ENCODE measurements at places on chromosomes 3 and 15. TPM values are rescaled to one million over a fixed set of nuclear protein-coding genes. Genes with fewer than 3 reads are reported as not detected.

- no peak for DNase-seq
These were observed 269.4 kb upstream of the RBMS3 start for GRCh38 chr3:29011441-29011840.

DNA sequence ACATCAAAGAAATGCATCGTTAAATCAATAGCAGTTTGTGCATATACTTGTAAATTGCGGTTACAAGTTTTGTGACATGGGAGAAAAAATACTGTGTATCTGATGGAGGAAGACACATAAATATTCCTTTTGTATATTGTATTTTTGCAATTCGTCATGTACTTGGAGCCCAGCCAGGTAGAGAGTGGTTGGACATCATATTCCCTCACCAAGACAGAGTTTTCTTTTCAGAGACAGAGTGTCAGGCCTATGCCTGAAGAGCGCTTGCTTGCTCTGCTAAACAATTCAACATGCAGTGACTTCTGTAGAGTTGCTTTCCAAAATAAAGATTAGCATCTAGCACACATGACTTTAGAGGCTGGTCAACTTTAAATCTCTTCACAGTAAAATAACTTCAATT, 24.8 kb upstream of the MEIS2 start:
- DNase-seq, result no peak

DNA sequence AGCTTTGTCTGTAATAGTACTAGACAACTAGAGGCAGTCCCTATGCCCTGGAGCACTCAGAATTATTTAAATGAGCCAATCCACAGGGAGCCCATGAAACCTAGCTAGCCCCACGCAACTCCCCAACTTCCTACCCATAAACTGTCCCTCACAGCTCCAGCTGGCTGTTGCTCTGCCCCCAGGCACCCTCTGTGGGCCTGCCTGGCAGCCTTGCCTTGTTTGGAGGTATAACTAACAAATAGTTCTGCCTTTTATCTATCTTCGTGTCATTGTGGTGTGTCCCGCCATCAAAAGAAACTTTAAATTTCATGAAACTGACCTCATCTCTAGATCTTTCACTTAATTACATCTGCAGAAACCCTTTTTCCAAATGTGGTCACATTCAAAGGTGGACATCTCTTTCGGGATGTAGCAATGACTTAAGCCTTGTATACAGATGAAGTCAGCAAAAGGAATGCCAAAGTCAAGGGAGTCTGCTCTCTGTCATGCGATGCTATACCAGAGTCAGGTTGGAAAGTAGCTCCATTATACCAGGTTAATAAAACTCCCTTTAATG, 1.8 kb upstream of the RTP3 start:
- DNase-seq, result no peak

- peak; percentile 74 for DNase-seq
These were observed 130.5 kb upstream of the EIF1B start for GRCh38 chr3:40179016-40179415.

The PCBP4 gene
- 51.0 TPM for polyA plus RNA-seq

The IL17RD gene
- 25.3 TPM for polyA plus RNA-seq

All from muscle of arm (tissue), 14 donors.